GM12864 (cell line): ENCODE measurements at places on chromosomes 4 and X.

DNA sequence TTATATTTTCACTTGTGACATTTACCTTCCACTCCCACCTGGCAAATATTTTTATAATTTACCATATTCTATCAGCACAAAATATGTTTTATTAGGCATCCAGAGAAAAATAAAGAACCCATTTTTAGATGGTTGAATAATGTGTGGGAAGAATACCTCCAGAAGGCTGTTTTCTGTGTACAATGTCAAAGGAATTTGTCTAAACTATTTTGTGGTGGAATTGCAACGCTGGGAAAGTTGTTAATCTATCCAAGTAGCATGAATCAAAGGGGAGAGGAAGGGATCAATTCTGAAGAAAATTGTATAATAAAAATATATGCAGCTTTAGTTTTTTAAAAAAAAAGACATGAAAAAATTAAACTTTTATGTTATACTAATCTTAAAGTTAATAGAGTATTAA is 706.5 kb downstream of the FSTL5 start:
- no peak for DNase-seq

DNA sequence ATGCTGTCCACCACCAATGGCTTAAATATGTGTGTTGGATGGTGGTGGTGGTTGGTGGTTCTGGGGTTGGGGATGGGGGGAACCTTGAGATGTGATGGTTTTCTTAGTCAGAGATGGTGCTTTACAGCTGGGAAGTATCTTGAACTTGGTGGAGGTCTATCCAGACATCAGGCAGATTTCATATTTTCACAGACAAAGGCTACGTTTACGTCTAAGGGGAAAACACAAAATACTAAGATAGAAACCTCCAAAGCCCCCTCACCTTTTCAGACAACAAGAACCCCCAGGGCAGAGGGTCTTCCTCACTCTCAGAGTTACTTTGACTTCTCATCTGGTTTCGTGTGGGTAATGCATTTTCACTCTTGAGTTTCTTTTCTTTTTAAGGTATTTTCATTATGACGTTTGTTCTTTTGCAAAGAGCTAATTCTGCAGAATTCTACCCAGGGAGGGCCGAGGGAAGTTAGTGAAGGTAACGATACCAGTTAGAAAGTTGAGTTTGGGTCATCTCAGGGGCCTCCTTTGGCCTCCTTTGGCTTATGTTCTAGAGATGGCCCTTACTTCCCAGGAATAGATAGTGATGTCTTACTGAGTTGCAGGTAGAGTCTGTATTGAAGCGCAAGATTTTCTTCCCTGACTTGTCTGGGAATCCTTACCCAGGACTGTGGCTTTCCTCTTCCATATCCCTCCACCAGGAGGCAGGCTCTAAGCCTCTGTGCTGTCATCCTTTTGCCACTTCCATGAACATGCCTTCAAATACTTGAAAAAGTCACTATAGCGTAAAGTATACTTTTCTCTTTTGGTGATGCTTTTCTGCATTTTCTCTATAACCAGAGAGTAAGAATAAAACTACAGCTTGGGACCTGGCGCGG is 31.9 kb downstream of the RHOH start:
- peak; percentile 69 for DNase-seq

- peak; percentile 77 for DNase-seq
Observed at GRCh38 chr4:4689694-4690440, 148.0 kb upstream of the STX18 start.

GRCh38 chrX:42089031-42089430 is 165.7 kb upstream of the CASK start:
- DNase-seq = no peak

- no peak for DNase-seq
Observed at GRCh38 chrX:11267425-11267824, 25.8 kb upstream of the AMELX start.
